Pons (tissue), 1 donor: ENCODE measurements at places on chromosomes 5 and 9.

- no peak for DNase-seq
Observed at GRCh38 chr9:69400470-69400869, 75.5 kb downstream of the ENTREP1 start.

DNA sequence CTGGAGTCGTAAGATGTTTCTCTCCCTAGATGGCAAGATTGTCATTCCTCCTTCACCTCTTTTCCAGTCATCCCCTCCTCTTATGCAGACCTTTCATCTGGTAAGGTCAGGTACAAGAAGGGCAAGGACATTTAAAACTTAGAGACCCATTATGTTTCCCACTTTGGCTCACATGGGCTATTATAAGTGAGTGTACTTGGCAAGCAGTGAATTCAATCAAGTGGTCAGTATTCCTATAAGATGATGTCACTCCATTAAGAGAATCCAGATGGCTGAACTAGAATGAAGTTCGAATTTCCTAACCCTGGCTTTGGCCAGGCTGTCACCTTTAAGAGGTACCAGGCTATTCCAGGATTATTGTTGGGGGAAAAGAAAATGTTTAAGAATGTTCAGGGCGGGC is 32.2 kb downstream of the ZNF131 start:
- no peak for DNase-seq

DNA sequence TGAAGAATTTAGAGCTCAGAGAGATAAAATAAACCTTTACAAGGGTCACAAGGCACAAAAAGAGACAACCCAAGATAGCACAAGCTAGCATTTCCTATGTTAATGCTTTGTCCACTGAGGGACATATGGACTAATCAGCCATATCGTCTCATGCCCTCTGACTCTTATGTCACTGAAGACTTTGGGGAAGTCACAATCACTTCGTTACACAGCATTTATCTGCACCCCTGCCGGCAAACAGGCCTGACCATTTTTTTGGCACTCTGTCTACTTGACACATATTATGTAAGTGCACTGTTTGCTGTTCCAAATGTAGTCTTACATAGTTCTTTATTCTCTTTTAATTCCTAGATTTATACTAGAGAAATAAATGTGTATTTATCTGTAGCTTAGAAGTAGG is 13.9 kb upstream of the BNC2 start:
- DNase-seq, result peak; percentile 32

- DNase-seq, result peak; percentile 43
Observed at GRCh38 chr9:132669319-132669697, 475 bp downstream of the DDX31 start.

DNA sequence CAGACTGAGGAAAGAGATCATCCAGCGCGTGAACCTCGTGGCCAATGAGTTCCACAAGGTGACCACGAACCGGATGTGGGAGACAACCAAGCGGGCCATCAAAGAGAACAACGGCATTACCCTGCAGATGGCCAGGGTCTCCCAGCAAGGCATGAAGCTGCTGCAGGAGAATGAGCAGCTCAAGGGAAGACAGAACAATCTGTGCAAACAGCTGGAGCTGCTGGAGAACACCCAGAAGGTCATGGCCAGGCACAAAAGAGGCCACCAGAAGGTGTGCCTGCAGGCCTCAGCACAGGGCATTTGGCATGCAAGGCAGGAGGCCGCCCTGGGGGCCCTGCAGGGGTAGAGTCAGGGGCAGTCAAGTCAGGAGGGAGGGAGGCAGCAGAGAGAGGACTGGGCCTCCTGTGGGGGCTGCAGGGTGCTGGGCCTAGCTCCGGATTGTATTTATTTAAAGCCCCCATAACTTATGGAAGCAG is 4.2 kb downstream of the PTRH1 start:
- no peak for DNase-seq

DNA sequence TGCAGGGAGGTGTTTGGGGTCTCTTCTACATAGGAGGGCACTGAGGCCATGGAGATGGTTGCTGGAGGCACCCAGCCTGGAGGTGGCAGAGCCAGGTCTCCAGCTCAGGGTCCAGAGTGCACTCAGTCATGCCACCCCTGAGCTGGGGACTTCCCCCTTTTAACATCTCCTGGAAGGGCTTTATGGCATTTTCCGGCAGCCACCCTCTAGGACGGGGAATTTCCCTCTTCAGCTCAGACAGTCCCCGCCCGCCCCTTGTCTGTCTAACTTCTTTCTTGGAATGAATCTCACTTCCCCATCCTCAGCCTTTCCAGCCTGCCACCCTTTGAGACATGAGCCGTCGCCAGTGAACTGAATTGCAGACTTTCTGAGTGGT is 49.9 kb downstream of the COL15A1 start:
- peak; percentile 79 for DNase-seq

- no peak for DNase-seq
Observed at GRCh38 chr5:148798786-148799185, 27.6 kb upstream of the ADRB2 start.

- no peak for DNase-seq
Observed at GRCh38 chr5:143708672-143709071, 103.3 kb upstream of the HMHB1 start.

- no peak for DNase-seq
Observed at GRCh38 chr9:38680837-38681445, 39.0 kb downstream of the FAM240B start.
